Hematopoietic multipotent progenitor cell (in vitro differentiated cells): ENCODE measurements at places on chromosomes 1 and 21.

GRCh38 chr1:20194757-20195461 lies 8.6 kb upstream of the PLA2G2C start:
- DNase-seq = peak; percentile 82

- no peak for DNase-seq
Measured at GRCh38 chr1:237556911-237557310, 333.8 kb downstream of the ZP4 start.

DNA sequence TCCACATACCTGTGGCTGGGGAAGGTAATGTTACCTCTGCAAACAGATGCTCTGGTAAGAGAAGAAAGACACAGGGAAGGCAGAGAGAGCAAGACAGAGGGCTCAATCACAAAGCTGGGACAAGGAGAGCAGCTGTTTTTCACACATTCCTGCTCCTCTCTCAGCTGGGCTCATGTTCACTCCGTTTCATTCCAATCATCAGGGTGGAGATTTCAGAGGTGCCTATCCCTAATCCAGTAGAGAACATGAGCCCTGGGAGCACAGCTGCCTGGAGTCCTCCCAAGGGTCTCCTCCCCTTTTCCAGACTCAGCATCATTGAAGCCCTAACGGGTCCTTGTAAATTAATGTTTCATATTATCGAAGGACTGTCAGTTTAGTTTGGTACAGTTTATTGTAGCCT lies 19.4 kb downstream of the GADD45A start:
- DNase-seq = no peak

DNA sequence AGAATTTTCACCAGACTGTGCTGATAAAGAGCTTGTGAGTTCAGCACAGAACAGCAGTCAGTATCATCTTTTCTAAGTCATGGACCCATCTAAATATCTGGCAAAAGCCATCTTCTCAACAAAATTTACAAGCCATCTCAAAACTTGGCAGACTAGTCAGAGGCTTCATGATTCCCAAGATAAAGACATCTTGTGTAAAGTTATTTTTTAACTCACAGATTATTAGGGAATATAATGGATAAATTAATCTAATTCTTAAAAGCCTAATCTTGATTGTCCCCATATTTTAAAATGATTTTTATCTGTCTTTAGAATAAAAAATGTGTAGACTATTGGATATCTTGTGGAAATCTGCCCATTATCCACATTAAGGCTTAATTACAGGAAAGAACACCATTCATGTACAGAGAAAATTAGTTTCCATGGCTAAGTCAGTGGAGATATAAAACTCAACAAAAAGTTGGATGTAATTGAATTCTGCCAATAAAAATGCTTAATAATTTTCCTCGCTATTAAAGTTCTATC lies 159.8 kb downstream of the ZP4 start:
- DNase-seq = no peak

GRCh38 chr1:114235960-114236359 lies 82.3 kb upstream of the SYT6 start:
- no peak for DNase-seq

DNA sequence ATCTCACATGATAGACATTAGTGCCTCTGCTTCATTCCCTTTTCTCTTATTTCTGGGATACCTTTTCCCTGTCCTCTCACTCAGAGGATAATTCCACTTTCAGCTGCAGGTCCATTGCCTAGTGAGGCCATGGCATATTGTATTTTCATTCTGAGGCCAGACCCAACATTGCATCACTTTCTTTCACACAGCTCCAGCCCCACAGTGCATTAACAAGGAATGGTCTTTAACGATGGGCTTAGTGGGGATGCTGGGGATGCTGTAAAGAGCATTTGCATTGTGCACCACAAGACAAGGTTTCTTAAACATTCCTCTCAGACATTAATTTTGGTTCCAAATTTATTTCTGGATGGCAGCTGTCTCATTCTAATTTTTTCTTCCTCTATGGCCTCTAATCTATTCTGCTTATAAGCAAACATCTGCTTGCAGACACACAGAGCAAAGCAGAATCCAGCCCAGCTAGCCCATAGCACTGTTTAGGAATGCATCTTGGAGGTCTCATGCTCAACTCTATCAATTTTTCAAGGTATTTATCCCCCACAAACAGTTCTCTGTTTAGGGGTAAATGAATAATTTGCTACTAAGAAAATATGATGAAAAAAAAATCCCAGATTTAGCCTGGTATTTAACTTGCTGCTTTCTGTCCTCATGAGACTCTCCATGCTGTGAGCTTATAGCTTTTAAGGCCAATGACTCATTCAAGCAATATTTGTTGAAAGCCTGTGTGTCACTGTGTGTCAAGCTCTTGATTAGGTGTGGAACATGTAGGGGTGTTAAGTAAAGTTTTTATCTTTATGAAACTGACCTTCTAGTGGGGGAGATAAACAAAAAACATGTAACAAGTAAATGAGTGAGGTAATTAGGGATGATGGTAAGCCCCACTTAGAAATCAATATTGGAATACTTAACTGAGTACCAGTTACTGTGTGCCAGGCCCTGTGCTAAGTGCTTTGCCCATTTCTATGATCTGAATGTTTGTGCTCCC lies 44.5 kb upstream of the CCDC190 start:
- no peak for DNase-seq

DNA sequence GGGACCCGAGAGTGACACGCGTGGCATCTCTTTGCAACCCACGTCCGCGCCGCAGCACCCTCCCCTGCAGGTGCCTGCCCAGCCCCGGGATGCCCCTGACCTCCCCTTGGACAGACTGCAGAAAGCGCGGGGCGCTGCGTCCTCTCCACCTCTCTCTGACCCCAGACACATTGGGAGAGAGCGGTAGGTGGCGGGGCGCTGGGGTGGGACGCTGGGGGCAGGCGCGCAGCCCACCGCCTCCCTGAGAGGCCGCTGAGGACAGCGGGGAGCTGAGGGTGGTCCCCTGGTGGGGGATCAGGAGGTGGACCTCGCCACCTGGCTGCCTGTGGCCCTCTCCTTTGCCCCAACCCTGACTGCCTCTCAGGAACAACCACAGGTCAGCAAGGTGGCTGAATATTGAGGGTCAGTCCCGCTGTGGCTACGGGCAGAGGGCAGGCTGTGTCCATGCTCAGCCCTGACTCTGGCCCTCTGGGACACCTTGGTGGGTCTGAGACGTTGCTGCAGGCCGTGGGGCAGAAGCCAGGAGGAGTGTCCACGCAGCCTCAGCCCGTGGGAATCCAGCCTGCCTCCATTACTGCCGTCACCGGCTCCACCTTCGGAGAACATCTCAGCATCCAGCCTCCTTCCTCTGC lies 761 bp upstream of the UBE2J2 start:
- no peak for DNase-seq

- no peak for DNase-seq
Measured at GRCh38 chr1:212189352-212189738, 95.9 kb upstream of the PPP2R5A start.

DNA sequence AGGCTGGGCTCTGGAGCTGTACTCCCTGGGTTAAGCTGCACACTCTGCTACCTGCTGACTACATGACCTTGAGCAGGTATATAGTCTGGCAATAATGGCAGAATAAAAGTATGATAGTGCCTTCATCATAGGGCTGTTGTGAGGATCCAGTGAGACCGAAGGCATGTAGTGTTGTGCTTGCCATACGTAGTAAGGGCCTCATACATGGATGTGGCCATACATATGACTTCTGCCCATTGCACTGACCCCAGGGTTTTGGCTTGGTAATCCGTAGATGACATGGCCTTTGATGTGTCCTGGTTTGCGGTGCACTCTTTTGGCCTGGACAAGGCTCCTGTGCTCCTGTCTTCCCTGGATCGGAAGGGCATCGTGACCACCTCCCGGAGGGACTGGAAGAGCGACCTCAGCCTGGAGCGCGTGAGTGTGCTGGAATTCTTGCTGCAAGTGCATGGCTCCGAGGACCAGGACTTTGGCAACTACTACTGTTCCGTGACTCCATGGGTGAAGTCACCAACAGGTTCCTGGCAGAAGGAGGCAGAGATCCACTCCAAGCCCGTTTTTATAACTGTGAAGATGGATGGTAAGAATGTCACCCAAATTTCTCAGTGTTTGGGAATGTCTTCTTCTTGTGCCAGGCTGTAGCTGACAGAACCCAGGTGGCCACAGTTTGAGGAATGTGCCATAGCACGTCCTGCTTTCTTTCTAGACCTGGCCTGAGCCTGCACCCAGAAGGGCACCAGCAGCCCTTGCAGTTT lies 17.0 kb upstream of the CD101 start:
- no peak for DNase-seq

- DNase-seq = peak; percentile 73
Measured at GRCh38 chr1:89953131-89953626, 41.7 kb upstream of the ZNF326 start.

DNA sequence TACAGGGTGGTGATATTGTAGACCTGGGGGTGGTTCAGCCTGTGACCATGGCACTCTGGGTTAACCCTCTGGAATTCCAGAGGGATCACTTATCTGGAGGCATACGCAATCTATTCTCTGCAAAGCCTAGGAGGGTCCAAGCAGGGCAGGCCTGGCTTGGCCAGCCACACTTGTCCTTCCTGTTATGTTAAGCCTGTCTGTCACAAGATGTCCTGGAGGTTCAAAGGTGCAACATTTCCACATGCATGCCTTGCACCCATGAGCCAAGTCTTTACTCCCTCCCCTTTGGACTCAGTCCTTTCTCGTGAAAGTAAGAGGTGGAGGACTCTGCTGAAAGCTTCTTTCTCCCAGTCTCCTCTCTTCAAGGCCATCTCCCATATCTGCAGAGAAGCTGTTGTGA lies 345.1 kb downstream of the HHIPL2 start:
- DNase-seq = no peak

GRCh38 chr1:21324368-21325141 lies 34.3 kb upstream of the ECE1 start:
- peak; percentile 84 for DNase-seq

DNA sequence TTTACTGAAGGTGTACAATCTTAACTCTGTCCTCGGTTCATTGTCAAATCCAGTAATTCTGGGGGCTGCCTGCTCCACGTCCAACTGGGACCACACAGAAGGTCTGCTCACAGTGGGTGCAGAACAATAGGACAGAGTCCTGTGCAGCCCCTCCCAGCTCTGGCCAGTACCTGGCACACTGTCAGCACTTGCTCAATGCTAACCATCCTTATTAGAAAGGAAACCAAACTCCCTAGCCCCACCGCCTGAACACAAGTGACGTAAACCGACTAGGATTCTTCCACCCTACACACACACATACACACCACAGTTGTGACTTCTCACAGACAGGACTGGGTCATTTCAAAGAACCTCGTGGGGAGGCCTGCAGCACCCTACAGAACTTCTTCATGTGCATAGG lies 5.2 kb downstream of the BCAR3 start:
- DNase-seq = no peak

DNA sequence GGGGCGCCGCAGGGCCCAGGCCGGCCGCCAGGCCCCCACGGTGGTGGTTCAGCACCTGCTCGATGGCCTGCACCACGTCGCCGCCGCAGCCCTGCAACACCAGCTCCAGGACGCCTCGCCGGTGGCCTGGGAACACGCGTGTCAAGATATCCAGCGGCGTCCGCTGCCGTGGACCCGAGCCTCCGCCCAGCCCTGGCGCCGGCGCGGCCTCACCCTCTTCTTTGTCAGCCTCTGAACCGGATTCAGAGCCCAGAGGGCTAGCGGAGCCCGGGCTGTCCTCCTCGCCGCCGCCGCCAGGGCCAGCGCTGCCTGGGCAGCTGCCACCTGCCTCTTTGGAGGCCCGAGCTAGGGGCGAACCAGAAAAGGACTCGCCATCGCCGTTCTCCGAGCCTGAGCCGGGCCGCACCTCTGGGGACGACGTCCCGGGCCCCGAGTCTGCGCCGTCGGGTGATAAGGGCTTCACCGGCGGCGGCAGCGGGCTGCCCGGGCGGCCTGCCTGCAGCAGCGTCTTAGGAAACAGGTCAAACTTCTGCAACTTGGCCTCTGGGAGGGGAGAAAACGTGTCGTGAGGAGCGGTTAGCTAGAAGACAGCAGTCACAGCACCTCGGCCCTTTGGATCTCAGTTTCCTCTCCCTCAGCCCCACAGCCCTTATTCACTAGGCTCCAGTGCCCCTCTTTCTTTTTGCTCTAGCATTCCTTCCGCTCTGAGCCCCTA lies 3.9 kb downstream of the DMRTA2 start:
- DNase-seq = no peak

DNA sequence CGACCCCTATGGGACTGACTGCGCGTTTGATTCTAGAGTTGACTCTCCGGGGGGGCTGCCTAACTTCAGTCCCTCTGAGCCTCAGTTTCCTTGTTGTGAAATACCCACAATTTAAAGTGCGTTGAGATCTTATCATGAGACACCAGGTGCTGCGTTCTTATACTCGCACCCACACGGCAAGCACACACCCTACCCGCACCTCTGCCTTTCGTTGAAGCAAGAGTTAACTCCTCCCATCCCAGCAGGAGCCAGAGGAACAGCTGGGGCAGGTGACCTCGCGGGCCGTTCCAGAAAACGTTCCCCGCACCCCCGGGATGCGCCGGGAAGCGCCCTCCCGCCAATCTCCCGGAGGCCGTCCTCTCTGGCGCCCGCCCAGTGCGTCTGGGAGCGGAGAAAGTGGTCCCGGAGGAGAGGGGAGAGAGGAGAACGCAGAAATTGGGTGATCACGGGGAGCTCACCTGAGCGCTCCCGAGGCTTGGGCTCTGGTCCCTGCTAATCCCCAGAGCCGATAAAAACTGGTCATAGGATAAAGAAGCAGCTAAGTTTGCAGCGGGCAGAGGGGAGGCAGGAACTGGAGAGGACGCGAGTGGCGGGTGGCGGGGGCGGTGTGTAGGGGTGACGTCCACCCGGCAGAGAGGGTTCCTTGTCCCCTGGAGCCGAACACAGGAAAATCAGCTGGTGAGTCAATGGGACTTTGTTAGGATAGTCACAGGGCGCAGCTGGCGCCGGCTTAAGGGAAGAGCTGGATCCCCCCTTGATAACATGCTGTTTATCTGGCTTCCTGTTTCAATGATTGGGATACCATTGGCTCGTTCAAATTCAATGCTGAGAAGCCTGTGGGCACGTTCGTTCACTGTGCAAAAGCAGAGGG lies 869 bp downstream of the NAV1 start:
- peak; percentile 54 for DNase-seq

DNA sequence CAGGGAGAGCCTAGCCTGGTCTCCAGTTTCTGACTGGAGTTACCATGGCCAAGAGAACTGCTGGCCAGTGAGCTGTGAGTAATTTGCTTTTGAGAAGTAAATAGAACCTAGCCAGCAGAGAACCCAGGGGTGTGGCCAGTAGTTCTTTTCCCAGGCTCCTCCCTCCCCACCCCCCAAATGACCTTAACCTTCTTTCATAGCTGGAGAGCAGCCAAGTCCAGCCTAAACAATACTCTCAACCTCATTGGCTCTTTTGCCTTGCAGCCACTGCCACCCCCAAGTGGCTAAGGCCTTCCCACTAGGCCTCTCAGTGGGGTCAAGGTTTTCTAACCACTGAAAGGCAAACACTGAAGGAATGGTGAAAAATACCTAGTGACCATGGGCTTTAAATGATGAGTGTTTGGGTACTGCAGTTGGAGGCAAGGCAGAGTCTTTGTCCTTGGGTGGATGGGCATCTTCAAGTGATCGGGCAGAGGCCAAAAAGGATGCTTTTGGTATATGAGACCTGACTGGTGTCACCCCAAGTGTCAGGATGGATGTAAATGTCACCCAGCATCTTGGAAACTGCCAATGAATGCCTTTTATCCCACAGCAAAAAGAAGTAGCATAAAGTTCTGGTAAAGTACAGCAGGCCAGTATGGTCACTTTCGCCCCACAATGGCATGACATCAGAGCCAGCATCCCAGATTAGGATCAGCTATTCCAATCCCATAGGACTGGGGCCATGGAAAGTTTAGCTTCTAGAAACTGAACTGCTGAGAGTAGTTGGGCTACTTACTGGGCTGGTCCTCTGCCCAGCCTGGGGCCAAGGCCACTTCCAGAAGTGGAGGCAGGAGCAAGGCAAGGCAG lies 3.5 kb upstream of the PIGV start:
- no peak for DNase-seq

GRCh38 chr1:12464598-12465056 lies 153.4 kb downstream of the DHRS3 start:
- no peak for DNase-seq

GRCh38 chr1:28886731-28887418 lies 27.5 kb upstream of the EPB41 start:
- DNase-seq = peak; percentile 93
